H9 (cell line): ENCODE measurements at places on chromosomes 5 and 9. TPM values are rescaled to one million over a fixed set of nuclear protein-coding genes. Genes with fewer than 3 reads are reported as not detected.

INSYN2B gene
- total RNA-seq = not detected in 2 replicates

FOXD4L4 gene
- 0.26 TPM in 1 of 2 replicates, not detected in the other for total RNA-seq

SLC6A19 gene
- total RNA-seq = not detected in 2 replicates

FAM151B gene
- 0.72 and 0.79 TPM in 2 replicates for total RNA-seq

PCDHAC2 gene
- total RNA-seq = 4.8 and 5.4 TPM in 2 replicates

PKD2L2 gene
- not detected in 2 replicates for total RNA-seq

TAF11L8 gene
- total RNA-seq = not detected in 2 replicates

DNA sequence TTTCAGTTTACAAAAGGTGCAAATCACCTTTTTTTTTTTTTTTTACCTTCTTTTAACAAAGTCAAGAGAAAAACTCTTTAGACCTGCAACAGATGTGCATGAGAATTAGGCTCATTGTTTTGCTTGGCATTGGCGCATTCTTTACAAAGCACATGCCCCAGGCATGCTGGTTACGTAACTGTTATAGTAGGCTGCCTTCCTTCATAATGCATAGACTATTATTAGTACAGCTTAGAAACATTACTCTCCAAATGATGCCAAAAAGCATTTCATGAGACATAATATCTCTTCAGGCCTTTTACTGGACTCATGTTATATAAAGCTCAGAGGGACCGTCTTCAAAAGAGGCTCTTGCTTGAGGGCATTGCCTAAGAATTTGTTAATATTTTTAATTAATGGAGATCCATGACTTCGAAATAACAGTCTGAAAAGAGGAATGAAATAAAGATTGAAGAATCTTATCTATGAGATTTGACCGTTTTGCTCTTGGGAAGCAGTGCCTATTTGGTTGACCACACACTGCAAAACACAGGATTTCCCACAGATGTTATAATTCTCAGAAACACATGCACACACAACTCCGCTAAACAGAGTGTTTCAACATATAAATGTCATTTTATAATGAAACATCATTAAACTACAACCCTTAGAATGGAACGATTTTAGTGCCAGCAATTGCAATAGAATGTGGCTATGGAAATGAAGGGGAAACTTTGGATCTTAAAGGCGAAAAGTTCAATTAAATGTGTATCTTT lies 478.7 kb downstream of the PRR16 start:
- no peak for DNase-seq

GRCh38 chr9:74496819-74497747 lies at the start of gene RORB:
Gene RORB, plus strand, starts transcription at chr9:74497335. Its CDS starts 642 bp downstream, at chr9:74497977.
- peak; percentile 90 for DNase-seq

DNA sequence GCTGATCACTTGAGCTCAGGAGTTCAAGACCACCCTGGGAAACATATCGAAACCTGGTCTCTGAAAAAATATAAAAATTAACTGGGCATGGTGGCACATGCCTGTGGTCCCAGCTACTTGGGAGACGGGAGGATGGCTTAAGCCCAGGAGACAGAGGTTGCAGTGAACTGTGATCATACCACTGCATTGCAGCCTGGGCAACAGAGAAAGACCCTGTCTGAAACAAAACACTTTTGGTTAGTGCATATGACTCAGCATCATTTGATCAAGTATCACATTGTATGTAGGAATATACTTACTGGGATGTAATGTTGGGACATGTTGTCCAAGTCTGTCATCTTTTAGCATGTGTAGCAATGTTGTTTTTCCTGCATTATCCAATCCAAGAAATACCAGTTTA lies 12.0 kb downstream of the SAR1B start:
- no peak for DNase-seq

DNA sequence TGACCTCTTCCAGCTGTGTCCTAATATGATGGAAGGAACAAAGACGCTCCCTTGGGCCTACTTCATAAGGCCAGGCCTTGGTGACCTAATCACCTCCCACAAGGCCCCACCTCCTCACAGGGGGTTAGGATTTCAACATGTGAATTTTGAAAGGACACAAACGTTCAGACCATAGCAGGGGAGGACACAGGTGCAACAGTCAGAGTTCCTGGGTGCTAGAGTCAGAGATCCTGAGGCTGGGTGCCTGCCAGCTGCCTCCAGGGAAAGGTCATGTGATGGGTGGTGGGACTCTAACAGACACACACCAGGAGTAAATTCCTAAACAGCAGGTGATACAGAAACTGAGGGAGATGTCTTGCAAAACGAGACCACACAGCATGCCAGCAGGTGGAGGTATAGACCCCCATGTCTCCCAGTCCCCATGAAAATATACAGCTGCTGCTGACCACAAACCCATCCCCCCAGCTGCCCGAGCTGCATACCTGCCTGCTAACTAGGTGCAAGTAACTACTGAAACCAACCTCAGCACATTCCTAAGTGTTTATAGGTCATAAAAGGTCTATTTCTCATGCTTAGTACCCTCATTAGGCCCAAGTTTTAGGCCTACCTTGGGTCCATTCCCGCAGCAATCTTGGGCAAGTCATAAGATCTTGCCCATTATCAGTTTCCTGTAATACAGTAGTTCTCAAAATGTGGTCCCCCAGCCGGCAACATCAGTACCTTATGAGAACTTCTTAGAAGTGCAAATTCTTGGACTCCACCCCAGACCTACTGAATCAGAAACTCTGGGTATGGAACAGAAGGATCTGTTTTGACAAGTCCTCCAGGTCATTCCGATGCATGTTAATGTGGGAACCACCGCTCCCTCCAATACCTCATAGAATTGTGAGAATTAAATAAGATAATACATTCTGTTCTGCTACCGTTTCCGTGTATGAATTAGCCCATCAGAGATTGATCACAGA lies 245.3 kb downstream of the ENC1 start:
- DNase-seq = peak; percentile 79

- no peak for DNase-seq
Measured at GRCh38 chr5:383621-384020, 59.4 kb upstream of the EXOC3 start.

DNA sequence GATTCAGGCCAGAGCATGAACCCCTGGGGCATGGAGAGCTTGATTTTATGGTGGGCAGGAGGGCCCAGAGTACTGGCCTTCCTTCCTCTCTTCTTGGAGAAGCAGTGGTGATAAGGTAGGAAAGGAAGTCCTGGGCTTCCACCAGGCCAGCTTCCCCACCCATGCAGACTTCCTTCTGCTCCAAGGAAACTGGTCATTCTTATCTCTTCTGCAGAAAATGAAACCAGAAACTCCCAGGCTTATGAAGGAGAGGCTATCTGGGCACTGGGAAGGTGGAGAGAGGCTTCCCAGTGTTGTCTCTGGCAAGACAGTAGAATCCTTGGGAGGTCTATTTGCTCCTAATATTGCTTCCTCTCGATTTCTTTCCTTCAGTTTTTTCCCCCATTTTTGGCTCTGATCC lies 110.5 kb upstream of the EQTN start:
- no peak for DNase-seq

DNA sequence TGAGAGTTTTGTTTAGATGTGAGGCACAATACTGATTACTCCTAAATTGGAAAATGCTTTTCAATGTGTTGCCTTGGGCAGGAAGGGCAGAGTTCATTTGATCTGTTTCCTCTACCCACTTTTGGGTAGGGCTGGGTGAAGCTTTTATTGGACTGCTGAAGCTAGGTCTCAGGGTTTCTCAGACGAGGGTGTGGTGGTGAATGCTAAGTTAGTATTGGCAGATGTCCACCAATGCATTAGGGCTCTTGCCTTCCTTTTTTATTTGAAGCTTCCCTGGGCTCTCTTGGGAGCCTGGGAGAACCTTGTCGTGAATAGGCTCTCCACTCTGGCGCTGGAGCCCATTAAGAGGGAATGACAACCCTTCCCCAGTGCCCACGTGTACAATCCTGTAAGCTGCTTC lies 23.1 kb downstream of the SPTAN1 start:
- DNase-seq = no peak

DNA sequence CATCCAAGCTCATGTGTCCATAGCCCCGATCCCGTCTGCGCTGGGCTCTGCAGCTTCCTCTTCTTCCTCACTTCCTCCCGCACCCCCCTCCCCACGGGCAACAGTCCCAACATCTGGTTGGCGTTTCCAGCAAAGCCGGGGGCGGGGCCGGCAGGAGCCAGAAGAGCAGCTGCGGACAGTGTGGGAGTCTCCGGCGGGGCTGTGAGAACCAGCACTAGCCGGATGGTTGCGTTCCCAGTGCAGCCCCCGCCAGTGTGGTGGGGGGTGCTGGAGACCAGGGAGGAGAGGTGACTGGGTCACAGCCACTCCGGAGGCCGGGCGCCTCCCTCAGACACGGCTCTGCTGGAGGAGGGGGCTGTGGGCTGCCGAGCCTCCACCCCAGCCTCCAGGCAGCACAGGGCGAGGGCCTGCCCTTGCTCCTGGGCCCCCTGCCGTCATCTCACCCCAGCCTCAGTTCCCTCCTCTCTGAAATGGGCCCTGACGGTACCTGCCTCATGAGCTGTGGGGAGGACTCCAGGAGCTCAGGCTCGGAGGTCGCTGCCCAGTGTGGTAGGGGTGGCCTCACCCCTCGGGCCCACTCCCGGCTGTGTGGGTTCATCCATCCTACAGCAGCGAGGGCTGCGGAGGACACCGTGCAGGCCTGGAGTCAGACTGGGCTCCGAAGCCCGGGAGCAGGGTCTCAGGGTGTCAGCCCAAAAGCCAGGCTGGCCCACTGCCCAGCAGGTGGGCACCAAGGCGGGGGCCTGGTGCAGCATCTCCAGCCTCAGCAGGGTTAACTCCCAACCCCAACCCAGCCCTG lies 41.5 kb upstream of the NOTCH1 start:
- DNase-seq = peak; percentile 87

DNA sequence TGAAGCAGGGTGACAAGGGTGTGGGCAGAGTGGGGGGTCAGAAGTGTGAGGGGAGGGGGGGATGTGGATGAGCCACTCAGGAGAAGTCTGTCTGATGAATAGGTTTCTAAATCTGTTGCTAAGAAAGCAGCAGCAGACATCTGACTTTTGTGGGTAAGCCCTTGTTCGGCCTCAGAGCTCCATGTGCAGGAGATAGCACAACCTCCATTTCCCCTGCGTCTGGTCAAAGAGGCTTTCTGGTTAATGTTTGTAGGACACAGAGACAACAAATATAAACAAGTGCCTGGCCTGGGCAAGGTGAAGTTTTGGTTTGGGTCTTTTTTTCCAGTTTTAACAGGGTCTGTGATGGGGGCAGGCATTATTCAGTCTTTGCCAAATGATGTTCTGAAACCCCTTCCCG lies 57.0 kb upstream of the GNE start:
- no peak for DNase-seq

DNA sequence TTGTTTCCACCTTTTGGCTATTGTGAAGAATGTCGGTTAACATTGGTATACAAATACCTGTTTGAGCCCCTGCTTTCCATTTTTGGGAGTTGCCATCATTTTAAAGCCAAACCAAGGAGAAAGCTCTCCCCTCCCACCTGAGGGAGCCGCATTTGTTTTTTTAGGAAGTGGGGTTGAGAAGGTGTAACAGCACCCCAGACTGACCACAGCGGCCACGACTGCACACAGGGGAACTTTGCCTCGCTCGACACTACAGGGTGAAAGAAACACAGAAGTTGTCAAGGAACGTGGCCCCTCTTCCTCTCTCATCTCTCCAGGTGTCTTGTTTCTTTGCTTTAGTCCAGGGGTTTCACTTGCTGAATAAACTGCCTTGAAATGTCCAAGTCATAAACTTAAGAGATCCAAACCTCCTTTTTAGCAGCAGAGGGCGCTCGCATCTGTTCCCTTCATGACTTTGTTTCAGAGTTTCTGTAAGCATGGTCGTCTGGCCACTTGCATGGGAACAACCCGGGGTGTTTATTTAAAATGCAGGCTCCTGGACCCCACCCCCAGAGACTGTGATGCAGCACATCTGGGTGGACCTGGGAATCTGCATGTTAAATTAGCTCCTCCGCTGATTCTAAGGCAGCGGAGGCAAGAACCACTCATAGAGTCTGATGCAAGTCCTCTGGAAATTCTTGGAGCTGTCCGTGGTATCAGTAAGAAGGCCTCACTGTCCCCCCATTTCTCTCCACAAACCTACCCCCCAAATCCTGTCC lies 2.1 kb upstream of the TTLL11 start:
- peak; percentile 65 for DNase-seq

DNA sequence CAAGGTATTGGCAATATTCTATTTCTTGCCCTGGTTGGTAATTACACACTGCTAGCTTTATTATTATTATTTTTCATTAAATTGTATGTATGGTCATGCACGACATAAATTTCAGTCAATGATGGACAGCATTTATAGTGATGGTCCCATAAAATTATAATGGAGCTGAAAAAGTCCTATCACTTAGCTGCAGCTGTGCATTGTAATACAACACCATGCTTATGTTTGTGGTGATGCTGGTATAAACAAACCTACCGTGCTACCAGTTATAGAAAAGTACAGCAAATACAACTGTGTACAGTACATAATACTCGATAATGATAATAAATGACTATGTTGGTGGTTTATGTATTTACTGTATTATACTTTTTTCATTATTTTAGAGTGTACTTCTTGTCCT lies 65.5 kb downstream of the NR3C1 start:
- no peak for DNase-seq

- DNase-seq = no peak
Measured at GRCh38 chr5:64670277-64670676, 20.0 kb upstream of the SHISAL2B start.

DNA sequence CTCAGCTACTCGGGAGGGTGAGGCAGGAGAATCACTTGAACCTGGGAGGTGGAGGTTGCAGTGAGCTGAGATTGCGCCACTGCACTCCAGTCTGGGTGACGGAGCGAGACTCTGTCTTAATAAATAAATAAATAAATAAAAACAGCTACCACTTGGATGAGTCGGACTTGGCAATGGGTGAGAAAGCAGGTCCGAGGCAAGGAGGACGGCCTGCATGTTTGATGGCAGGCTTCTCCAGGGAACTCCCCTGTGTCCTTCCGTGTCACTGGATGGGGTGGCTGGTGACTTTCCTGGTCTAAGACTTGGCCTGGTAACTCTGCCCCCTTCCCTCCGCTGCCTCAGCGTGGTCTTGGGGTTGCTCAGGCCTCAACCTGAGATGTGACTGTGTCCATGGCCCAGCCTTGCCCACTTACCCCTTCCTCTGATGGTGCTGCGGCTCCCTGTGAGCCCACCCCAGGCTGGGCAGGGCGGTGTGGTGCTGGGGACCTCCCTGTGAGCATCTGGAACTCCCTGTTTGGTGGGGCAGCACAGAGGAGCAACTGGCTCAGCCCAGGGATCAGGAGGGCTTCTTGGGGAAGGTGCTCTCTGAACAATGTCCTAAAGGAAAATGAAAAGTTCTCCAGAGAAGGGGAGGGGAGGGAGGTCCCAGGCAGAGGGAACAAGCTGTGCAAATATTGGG lies 62.5 kb upstream of the PSD2 start:
- no peak for DNase-seq

GRCh38 chr9:13445103-13445500 lies 165.6 kb upstream of the MPDZ start:
- no peak for DNase-seq

GRCh38 chr9:20361656-20362570 lies 260.4 kb downstream of the MLLT3 start:
- no peak for DNase-seq

DNA sequence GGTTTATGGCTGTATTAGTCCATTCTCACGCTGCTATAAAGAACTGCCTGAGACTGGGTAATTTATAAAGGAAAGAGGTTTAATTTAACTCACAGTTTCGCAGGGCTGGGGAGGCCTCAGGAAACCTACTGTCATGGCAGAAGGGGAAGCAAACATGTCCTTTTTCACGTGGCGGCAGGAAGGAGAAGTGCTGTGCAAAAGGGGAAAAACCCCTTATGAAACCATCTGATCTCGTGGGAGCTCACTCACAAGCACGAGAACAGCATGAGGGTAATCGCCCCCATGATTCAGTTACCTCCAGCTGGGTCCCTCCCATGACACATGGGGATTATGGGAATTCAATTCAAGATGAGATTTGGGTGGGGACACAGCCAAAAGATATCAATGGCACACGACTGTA lies 13.9 kb downstream of the LRRC70 start:
- DNase-seq = no peak
